ENCODE measurements at places on chromosomes 5 and 9.

GRCh38 chr5:156920861-156921431 lies 42.1 kb downstream of the TIMD4 start:
- DNase-seq = no peak

DNA sequence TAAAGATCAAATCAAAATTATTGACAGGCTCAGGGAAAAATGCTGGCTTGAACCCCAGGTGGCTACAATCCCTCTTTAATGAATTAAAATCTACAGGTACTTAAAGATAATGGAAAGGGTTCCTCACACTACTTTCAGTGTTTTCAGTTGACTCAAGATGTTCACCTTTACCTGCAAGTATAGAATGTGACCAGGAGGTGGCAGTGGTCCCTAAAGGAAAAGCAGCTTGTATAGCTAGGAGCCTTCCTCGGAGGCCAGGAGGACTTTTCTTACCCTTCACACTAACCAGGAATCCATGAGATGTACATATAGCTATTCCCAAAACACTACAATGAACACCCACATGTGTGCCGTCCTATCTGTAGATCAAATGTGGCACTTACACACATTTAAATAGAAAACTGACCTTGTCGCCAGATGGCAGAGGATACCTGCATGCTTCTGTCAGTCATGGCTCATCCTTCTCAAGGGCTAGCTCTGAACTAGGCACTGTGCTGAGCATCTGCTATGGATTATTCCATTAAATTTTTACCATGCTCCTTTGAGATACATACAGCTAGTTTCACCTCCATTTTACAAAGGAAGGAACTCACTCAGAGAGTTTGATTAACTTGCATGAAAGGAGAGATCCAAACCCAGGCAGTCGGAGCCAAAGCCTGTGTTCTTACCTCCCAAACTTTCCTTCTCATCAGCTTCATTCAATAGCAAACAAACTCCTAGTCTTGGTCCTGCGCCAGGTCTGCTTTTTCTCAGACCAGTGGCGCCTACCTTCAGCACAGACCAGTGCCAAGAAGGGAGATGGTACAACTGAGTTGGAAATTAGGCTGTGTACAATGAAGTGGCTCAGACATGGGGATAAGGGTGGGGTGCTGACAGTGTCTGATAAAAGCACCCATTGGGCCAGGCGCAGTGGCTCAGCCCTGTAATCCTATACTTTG lies 24.5 kb downstream of the C9orf152 start:
- DNase-seq = peak; percentile 27

DNA sequence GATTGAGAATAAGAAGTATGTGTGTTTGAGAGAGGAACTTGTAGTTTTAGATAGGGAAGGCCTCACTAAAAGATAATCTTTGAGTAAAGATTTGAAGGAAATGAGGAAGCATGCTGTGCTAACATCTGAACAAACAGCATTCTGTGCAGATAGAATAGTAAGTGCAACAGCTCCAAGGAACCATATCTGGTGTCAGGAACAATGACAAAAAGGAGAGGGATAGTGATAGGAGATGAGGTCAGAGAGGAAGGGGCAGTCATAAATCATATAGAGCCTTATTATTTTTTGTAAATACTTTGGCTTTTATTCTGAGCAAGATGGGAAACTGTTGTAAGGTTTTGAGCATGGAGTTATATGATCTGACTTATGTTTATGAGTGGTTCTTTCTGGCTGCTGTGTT lies 3.8 kb downstream of the MRPL22 start:
- DNase-seq = no peak

GRCh38 chr9:18605766-18606180 lies 131.8 kb downstream of the ADAMTSL1 start:
- DNase-seq = no peak

- no peak for DNase-seq
Measured at GRCh38 chr9:89837162-89837933, 232.5 kb downstream of the GADD45G start.

DNA sequence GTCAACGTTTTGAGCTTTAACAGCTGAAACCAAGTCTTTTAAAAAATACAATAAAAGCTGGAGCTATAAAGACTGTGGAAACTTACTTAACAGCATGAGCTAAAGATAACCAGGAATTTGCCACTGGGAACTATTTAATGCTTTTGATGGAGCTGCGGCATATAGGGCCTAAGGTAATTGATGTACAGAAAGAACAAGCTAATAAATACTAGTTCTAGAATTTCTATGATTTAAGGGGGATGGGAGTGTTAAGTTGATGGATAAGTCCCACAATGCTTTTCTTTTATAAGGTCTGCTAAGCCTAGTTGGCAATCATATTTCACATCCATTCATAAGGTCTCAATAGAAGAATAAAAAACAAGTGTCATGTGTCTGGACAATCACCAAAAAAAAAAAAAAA lies 334.0 kb upstream of the DMAC1 start:
- no peak for DNase-seq

DNA sequence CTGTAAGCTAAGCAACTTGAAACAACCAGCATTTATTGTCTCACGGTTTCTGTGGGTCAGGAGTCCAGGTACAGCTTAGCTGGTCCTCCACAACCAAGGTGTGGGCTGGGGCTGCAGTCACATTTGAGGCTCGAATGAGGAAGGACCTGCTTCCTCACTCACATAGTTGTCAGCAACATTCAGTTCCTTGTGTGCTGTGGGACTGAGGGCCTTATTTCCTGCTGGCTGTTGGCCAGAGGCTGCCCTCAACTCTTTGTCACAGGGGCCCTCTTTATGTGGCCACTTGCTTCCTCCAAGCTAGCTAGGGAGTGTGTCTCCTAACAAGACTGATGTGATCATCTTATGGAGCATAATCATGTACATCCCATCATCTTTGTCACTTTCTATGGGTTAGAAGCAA lies 29.2 kb upstream of the SEMA4D start:
- DNase-seq = no peak

DNA sequence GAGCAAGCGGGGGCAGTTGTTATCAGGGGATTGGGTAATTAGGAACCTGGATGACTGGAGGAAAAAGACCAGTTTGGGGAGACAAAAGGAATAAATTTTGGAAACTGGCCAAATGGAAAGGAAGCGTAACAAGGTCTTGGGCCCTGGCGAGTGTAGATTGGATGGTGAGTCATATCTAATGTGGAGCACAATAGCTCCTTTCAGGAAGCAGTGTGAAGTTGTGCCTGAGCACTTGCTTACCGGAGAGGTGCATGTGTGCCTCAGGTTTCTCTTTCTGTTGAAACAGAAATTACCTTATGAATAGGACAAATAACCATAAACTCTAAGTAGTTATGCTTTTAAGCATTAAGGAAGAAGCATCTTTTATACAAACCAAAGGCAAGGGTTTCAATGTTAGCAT lies 176.4 kb downstream of the KIF4B start:
- DNase-seq = no peak

DNA sequence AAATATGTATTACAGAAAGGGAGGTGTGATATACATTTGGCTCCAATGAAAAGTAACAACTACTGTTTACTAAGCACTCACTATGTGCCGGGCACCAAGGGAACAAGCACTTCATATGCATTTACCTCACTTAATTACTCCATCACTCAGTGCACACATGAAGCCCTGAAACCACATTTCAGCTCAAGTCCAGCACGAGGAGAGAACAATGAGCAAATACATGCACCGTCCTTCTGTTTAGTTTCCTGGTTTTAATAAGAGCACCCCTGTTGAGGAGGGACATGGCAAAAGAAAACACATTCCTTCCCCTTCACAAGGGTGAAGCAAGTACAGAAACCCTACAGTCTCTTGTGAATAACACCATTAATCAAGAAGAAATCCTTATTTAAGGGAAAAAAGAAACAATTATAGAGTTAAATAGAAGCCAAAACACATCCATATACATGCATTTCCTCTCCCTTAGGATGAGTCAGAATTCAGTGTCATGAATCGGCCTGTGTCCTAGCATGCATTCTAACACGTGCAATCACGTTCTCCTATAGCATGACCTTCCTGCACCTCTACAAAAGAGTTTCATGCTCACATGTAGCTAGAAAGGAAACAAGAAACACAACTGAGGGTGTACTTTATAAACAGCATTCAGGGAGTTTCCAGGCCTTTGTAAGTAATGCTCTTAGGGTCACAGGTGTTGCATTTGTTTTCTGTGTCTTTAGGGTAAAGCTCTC lies 411.6 kb downstream of the BNC2 start:
- no peak for DNase-seq

DNA sequence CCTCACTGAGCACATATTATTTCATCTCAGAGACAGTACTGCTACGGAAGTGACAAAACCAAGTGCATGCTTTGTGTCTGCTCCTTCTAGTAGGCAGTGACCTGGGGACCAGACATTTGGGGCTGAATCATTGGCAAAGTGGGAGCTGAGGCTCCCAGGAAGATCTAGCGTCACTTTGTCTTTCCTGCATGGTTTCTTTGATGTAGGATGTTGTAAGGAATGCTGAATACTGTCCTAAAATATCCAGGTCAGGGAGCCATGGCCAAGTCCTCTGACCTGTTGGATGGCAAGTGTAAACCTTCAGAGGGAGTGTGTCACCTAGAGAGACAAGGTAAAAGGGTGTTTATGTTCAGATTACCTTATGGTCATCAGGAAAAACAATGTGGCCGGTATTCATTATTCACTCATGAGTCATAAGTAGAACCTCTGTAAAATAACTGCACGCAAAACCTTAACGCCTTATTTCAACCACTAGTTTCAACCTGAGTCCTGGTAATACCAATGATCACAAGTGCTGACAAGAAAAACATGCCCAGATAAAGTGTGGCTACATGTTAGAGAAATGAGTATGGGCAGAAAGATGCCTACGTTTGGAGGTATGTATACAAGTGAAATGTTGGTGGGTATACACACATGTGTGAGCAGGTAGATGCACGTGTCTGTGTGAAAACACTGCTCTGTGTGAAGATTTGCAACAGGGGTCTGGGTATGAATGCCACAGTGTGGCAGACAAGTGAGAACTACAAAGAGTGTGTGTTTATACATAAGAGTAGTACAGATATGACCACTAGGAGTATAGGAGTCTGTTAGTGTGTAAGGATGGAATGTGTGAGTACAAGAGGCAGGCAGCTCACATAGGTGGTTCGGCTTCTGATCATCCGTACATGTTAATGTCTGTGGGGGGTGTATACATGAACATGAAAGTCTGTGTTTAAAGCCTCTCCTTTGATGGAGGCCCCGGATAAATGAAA lies 263.9 kb downstream of the SPOCK1 start:
- no peak for DNase-seq

DNA sequence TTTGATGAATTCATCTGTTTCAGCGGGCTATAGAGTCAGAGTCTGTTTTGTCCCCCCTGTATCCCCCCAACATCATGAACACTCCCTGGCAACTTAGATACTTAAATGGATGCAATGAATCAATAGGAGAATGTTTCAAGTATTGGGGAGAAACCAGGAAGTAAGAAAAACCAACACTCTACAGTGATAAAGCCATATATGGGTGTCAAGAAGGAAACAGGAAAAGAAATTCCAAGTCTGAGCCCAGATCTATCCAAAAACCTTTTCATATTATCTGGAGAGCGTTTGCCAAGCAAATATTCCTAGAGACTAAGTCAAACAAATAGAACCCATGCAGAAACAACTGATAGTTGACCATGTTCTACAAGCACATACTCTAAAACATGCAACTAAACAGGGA lies 2.3 kb upstream of the GNAQ start:
- no peak for DNase-seq

DNA sequence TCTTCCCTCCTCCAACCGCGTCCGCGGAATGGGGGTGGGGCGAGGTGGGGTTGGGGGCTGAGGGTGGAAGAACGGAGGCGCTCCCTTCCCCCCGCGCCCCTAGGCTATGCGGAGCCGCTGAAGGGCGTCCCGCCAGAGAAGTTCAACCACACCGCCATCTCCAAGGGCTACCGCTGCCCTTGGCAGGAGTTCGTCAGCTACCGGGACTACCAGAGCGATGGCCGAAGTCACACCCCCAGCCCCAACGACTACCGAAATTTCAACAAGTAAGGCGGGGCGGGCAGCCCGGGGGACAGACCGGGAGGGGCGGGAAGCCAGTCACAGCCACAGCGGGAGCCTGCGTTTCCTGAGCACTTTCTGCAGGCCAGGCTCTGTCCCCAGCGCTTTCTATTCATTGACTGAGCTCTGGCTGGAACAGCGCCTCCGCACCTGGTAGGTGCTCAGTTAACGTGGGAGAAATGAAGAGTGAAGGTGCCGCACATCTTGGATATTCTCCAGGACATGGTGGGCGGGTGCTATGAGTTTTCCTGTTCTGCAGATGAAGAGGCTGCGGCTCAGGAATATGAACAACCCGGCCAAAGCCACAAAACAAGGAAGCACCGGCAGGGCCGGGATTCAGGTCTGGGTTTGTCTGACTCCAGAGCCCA lies 11.3 kb downstream of the MYOZ3 start:
- DNase-seq = no peak

- DNase-seq = no peak
Measured at GRCh38 chr5:34550964-34551363, 105.2 kb upstream of the RAI14 start.

DNA sequence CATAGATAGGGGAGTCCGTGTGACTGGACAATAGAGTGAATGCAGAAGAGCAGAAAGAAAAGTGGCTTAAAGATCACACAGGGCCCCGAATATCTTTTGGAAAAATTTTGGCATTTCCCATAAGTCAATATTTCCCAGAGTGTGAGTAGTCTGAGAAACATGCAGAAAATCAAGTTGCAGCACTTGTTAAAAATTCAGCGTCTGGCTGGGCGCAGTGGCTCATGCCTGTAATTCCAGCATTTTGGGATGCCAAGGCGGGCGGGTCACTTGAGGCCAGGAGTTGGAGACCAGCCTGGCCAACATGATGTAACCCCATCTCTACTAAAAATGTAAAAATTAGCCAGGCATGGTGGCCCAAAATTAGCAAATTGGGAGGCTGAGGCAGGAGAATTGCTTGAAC lies 227.0 kb downstream of the DRD1 start:
- no peak for DNase-seq

GRCh38 chr5:141973871-141974595 lies 5.1 kb downstream of the RNF14 start:
- DNase-seq = no peak

DNA sequence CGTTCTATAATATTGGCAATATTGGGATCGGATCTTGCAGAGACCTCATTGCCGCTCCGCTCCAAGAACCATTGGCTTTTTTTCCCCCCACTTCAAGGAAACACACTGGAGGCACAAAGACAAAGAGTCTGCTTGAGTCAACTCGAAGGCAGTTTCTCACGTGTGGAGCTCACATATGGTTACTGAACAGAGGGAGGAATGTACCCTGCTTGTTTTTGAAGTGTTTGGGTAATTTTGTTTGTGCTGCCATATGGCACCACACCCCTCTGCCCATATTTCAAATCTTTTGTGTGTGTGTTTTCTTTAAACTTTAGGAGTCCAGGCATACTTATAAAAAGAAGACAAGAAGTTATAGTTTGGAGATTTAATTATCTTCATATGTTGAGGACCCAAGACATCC lies 595.9 kb downstream of the DTWD2 start:
- no peak for DNase-seq

DNA sequence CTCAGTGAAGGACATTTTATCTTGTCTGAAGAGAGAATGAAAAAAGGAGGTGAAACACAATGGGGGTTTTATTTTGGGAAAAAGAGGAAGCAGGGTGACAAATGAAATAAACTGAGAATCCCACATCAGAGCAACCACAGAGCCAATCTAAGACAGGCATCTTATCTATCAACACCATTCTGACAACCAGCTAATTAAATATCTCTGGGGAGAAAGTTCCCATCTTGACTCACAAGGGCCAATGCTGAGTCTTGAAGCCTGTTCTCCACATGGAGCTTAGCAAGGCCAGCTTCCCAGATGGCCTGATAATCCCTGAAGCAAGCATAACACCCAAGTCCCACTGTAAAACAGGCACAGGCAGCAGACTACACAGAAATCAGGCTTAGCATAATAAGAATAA lies 30.4 kb downstream of the DPYSL3 start:
- DNase-seq = no peak

- DNase-seq = no peak
Measured at GRCh38 chr5:150060471-150060870, 25.9 kb downstream of the CSF1R start.

GRCh38 chr9:75499812-75500211 lies 390.7 kb upstream of the PCSK5 start:
- no peak for DNase-seq

Data from stimulated activated CD4-positive, alpha-beta T cell treated with anti-CD3 and anti-CD28 coated beads, TNF-alpha, amount 100 ng/mL, for 24 hours (primary cell).